ENCODE measurements at places on chromosomes 16 and 17.

DNA sequence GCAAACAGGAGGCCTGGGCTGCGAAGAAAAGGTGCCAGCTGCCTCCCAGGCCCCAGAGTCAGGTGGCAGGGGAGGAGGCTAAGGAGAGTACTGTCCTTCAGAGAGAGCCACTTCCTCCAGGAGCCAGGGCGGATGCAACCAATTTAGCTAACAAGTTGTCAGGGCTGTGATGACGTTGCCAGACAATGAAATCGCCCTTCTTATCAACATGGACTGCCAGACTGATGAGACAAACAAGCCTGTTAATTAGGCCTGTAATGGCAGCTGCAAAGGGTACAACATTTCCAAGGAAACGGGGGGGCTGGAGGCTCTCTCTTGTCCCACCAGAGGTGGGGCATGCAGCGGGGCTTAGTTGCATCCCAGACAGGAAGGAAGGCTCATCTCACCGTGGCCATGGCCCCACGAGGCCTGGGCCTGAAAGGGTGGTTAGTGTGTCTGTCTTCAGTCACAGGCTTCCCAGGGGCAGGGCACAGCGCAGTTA, 111.8 kb downstream of the SDK2 start:
- no peak for DNase-seq

DNA sequence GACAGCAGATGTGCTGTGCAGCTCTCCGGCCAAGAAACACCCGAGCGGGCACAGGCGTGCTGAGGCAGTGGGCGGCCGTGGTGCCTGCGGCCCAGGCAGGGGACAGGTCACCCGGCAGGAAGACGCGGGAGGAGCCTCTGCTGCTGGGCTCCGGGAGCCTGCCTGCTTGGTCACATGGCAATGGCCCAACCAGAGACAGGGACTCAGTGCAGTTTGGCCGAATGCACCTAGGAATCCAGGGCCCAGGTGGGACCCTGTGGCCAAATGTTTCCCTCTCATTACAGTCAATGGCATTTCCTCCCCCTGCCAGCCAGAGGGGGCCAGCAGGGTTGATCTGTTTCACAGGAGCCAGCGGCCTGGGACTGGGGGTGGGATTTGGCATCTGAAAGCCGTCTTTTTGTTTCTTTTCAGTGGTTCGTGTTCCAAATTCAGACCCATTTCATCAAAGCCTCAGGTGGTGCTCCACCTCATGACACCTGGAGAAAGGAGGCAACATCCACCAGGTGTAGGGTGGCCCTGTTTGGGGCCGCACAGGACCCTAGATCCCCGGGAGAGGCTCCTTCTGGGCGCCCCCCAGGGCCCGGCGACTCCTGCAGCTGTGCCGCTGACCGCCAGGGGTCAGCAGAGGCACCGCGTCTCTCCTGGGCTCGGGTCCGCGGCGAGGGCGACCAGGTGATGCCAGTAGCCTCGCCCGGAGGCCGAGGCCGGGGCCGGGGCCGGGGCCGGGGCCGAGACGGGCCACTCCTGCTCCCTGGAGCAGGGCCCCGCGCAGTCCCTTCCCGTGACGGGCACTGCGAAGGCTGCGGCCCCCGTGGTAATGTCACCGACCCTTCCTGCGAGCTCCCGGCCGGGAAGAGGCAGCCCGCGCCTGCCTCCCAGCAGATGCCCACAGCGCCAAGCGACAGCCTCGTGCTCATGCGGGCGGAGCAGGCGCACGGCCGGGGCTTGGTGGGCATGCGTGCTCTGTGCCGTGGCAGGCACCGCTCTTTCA, 118.5 kb downstream of the C16orf78 start:
- DNase-seq = no peak

DNA sequence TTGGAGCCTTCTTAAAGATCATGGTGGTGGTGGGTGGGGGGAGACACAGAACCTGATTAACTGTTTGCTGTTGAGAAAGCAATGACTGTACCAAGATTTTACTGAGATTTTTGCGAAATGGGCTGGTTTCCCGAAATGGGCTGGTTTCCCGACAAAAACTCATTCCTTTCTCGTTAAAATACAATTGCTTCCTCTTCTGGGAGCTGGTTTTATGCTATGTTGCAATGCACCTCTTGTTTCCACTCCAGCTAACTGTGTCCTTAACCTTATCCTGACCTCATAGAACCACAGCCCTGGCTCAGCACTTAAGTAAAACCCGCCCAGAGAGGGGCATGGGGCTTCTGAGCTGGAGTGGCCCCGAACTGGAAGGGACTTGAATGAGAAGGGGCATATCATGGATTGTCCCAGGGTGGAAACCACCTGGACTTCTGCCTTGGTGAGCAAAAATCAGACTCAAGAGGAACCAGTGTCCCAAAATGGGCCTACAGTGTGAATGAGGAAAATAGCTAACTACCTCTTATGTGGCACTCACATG, 20.9 kb downstream of the FAM20A start:
- no peak for DNase-seq

DNA sequence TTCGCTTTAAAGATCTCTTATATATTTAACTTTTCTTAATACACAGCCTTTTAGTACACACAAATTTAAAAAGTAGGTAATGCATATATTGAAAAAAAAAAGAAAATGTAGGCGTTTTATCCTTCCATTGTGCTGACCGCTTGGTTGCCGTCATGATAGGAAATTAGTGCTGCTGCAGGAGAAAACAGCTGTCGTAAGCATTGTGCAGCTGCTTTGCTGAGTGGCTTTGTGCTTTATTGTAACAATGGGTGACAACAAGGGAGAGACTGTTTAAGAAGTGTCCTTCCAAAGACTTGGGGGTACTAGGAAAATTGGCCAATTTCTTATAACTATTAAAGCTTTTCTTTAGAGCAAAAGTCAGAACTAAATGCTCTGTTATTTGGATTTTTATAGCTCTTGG, 5.0 kb downstream of the HERPUD1 start:
- DNase-seq = no peak

DNA sequence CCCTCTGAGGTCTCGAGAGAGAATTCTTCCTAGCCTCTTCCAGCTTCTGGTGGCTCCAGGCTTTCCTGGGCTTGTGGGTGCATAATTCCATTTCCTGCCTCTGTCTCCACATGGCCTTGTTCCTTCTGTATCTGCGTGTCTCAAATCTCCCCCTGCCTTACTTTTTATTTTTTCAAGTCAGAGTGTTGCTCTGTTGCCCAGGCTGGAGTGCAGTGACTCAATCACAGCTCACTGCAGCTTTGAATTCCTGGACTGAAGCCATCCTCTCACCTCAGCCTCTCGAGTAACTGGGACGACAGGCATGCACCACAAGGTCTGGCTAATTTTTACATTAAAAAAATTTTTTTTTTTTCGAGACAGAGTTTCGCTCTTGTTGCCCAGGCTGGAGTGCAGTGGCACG, 120.6 kb downstream of the SHISA9 start:
- no peak for DNase-seq
